ENCODE measurements at places on chromosomes 7 and 10.

- no peak for DNase-seq
Measured at GRCh38 chr7:52712938-52713337, 322.5 kb upstream of the POM121L12 start.

GRCh38 chr10:80177781-80178636 is 27.3 kb downstream of the ANXA11 start:
- DNase-seq = no peak

DNA sequence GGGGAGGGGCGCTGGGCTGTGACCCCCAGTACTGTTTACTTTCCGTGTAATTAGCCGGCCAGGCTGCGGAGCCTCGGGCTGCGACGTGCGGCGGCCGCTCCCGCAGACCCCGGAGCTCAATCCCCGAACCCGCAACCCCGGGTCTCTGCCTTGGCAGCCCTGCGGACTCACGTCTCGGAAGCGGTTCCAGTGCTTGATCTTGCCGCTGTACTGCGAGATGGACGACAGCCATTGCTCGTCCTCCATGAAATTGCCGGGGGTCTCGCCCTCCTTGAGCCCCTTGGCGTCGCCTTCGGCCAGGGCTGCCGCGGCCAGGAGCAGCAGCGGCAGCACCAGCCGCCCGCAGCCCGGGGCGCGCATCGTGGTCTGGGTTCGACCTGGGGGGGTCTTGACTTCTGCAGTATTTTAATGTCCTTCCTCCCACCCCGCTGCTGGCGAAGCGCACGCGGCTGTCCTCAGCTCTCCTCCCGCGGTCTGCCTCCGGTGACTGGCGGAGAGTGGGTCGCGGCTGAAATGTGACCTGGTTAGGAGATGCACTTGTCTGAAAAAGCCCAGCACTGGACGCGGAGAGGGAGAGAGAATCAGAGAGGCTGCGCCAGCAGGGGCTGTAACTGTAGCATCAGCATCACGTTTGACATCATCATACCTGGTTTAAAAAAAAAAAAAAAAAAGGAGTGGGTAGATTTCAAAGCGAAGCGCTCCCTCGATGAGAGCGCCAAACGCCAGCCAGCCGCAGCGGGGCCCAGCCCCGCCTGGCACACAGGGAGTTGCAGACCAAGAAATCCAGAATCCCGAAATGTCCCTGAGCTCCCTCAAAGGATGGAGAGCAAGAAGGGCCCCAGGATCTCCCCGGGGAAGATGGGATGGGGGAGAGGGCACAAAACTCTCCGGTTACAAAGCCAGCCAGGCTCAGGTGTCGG is at the start of gene SPOCK2:
SPOCK2 (minus strand) TSS at position 583 of the 920 bp plus-strand sequence; CDS start at position 360, 223 bp downstream.
- DNase-seq = peak; percentile 16

DNA sequence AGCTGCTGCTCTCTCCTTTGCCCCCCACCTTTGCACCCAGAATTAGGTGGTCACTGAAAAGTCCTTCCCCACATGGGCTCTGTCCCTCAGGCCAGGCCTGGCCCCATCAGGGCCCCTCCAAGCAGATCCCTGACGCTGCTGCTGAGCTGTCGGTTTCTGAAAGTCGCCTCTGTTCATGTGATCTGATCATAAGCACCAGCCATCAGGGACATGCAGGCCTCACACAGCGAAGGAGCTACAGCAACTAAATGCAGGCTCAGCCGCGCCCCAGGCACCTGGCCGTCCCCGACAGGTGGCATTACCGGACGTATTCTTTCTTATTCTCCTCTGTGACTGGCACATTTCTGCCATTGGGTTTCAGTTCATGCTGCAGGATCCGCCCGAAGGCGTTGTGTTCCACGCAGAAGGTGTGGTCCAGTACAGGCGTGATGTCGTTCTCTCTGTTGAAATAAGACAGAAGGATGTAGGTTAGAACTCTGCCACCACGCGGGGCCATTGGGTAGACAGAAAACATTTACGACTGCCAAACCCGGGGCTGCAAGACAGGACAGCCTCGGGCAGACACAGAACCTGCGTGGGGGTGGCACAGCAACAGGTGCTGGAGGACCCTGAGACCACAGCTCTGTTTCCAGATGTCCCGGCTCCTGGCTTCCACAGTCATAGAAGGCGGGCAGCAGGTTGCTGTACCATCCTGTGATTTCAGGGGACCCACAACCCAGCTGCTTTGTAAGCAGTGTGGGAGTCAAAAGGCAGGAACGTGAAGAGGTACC is 105.6 kb downstream of the SMURF1 start:
- no peak for DNase-seq

DNA sequence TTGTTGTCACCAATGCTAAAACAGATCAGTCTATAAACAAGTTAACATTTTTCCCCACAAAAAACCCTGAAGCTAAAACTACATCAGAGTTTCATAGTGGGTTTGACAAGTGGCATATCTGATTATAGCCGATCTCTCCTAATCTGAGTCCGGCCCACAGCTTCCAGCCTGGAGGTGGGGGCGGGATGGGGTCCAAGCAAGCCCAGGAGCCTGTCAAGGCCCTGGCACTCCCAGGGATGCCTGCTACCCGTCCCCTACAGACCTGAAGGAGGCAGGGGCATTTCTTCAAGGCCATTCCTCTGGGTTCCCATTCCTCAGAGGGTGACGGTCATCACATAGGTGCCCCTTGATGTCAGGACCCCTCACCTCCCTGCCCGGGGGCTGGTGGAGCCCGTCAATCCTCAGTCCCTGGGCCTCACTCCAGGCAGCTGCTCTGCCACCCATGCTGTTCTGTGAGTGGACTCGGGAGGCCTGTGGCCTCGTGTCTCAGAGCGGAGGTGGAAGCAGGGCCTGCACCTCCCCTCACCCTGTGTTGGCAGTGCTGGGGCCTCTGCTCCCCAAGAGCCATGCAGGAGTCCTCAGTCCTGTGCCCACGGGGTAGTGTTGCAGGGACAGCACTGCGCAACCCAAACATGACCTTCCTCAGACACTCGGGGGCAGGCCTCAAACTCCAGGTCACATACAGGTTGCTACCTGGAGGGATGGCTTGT is 8.8 kb downstream of the DPYSL4 start:
- no peak for DNase-seq

DNA sequence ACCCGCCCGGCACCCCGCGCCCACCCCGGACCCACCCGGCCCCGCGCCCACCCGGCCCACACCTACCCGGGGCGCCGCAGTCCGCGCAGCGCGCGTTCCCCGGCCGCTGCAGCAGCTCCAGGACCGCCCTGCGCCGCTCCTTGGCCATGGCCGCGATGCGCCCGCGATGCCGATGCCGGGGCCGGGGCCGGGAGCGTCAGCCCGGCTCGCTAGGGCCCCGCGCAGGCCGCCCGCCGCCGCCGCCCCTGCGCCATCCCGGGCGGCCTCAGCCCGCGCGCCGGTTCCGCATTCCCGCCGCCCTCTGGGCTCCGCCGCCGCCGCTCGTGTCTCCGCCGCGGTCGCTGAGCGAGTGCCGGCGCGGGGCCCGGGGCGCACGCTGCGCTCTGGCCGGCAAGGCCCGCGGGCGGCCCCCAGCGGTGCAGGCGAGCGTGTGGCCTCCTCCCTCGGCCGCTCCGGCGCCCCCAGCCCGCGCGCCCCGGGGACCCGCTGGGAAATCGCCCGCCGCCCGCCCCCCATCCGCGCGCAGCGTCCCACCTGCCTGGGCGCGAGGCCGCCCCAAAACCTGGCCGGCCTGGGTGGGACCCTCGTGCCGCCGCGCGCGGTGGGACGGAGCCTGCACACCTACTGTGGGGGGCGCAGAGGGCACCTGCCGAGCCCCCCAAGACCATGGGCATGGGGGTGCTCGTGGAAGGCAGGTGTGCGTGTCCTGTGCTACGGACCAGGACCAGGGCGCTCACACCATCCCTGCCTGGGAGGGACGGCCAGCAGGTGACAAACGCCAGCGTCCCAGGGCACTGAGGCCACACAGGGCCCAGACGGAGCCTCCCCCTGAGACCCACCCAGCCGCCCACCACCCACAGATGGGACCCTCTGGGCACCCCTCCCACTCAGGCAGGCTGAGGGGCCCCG is at the start of gene ADAP1:
ADAP1 (minus strand) TSS at position 351 of the 909 bp plus-strand sequence; CDS start at position 148, 203 bp downstream.
- no peak for DNase-seq

DNA sequence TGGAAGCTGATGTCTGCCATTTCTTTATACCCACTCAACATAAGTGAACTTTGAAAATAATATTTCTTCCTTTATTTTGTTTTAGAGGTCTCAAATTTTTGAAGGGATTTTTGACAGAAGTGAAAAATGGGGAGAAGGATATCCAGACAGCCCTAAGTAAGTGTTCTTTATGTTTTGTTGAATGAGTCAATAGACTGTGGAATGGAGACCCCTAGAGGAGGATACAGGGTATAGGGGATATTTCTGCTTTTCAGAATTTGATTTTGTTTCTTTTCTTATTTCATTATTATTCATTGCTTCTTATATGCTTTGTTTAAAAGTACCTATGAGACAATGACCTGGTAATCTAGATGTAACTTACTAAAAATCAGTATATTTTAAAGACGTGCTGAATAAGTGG is 34.4 kb downstream of the PLEKHA8 start:
- DNase-seq = peak; percentile 32

DNA sequence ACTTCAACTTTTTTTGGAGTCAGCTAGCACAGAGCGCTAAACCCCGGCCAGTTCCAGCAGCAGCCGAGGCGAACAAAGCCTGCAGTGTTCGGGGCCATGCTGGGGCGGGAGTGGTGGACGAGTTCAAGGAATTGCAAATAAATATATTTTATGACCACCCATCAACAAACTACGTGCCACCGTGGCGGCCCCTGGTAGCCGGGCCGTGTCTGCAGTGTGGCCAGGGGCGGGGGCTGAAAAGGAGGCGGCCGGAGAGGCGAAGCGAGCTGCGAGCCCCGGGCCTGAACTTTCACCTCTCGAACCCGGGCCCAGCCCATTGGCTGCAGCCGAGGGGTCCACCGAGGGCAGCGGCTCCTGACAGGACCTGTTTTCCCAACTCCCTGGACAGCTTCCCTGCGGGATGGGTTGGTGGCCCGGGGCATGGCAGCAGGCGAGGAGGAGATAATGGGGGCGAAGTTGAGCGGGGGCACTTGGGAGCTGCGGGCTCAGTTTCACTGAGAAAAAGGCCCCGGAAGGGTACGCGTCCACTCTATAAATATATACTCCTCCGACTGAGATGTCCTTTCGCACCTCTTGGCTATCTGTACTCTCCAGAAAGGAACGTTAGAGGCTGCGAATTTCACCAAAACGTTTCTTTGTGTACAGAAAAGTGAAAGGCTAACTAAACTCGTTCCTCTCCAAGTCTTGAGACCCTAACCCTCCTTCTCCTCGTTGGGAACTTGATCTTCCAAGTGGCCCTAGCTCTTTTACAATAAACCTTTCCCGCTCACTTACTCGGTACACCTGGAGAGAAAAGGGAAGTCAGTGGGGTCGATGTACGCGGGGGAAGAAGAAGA is 164.6 kb upstream of the PPP1R3A start:
- no peak for DNase-seq

GRCh38 chr7:78900806-78901205 is 552.7 kb downstream of the MAGI2 start:
- no peak for DNase-seq

DNA sequence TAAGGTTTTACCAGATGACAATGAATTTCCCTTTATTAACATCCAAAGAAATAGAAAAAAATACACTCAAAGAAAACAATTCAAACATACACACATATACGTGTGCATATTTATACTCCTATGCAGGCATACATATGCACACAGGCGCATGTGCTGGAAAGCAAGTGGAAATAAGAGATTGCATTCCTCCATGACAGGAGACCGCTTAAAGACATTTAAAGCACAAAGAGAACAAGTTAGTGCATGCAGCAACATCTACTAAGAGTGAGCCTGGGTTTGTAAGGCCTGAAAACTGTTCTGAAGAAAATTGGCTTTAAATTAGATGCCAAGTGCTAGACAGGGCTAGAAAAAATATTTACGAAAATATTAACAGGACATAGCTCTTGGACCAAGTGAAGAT is 40.1 kb upstream of the PPP1R17 start:
- DNase-seq = no peak

DNA sequence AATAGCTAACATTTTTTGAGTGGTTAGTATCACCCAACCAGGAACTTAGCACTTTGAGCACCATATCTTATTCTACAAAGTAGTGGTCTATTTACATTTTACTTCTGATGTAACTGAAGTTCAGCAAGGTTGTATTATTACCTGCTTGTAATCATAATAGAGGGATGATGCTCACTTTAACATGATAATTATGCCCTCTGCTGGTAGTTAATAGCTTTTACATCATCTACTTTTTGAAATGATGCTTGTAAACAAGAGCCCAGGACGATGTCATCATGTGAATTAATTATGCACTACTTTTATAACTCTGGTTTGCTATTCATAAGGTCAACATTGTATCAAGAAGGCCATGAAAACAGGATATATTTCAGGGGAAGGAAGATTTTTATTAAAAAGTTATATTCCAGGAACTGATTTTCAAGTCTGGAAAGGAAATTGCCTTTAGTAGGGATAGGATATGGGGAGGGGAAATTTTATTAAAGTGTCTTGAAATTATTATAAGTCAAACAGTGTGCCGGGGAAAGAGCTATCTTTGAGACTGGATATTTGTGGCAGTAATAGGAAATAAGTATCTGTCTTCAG is 80.3 kb upstream of the SCIN start:
- peak; percentile 82 for DNase-seq
